HTR-8/SVneo (cell line): ENCODE measurements at places on chromosomes 1 and 21.

GRCh38 chr1:11881749-11882441 is 23.1 kb upstream of the NPPB start:
- no peak for DNase-seq

- no peak for DNase-seq
Measured at GRCh38 chr1:83547901-83548300, 451.0 kb downstream of the TTLL7 start.

DNA sequence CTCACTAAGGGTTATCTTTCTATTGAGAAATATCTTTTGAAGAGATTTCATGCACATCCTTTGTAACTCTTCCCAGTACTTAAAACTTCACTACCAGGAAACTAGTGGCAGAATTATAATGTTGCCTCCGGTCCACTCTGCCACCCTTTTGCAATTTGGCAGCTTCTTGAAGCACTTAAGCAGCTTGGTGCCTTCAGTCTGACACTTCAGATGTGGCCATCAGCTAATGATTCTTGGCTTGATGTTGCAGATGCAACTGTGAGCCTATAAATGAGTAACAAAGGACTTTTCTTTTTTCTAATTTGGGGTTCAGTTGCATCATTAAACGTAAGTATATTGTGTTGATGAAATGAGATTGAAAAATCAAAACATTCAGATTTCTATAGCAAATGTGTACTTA is 187.5 kb upstream of the C21orf91 start:
- DNase-seq = no peak

GRCh38 chr1:70809069-70809468 is 238.5 kb downstream of the PTGER3 start:
- DNase-seq = no peak

GRCh38 chr21:45467221-45467779 is 62.3 kb downstream of the COL18A1 start:
- no peak for DNase-seq

GRCh38 chr1:27588256-27589232 is 15.4 kb downstream of the AHDC1 start:
- DNase-seq = no peak

GRCh38 chr1:60573726-60574409 is 500.3 kb upstream of the C1orf87 start:
- no peak for DNase-seq

- no peak for DNase-seq
Measured at GRCh38 chr1:66833112-66833511, 32.0 kb upstream of the INSL5 start.

- no peak for DNase-seq
Measured at GRCh38 chr21:35611708-35612132, 448.6 kb downstream of the SETD4 start.

DNA sequence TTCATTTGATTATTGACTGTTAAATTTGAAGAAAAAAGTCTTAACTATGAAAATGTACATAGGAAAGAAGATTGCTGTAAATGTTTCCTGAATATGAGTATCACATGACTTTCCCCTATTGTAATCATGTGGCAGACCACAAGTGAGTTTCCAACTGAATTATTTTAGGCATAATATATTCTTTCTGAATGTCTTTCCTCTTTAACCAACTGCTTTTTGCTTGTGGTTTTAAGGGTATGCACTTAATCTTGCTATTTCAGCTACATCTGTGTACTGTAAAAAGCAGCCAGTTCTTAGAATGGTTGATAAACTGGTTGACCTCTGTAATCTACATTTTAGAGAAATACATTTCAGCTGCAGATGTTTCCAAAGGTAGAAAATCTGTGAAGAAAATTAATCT is 400.7 kb downstream of the NEGR1 start:
- DNase-seq = no peak

- DNase-seq = no peak
Measured at GRCh38 chr1:98045211-98045766, 124.5 kb upstream of the DPYD start.

DNA sequence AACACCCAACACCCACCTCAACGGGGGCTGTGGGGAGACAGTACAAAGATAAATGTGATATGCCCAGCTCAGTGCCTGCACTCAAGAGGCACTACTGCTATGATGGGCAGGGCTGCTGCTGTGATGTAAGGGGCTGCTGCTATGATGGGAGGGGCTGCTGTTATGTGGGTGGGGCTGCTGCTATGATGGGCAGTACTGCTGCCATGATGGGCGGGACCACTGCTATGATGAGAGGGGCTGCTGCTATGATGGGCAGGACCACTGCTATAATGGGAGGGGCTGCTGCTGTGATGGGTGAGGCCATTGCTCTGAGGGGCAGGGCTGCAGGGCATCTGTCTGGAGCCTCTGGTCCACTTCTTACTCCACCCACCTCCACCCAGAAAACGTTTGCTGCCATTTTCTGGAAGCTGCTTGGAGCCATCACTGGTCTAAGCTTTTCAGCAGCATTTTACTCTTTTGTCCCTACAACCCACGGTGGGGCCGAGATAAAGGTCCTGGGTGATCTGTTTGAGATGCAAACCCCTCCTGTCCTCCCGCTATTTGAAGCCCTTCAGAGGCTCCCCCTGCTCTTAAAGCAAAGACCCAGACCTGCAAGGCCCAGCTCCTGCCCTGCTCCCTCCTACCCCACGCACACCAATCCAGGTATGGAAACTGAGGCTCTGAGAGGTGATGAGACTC is 656.9 kb downstream of the PTPRU start:
- DNase-seq = no peak

- DNase-seq = no peak
Measured at GRCh38 chr1:3814065-3814464, 17.8 kb upstream of the LRRC47 start.
